Occipital lobe (tissue), 3 donors: ENCODE measurements at places on chromosomes 13 and 19.

DNA sequence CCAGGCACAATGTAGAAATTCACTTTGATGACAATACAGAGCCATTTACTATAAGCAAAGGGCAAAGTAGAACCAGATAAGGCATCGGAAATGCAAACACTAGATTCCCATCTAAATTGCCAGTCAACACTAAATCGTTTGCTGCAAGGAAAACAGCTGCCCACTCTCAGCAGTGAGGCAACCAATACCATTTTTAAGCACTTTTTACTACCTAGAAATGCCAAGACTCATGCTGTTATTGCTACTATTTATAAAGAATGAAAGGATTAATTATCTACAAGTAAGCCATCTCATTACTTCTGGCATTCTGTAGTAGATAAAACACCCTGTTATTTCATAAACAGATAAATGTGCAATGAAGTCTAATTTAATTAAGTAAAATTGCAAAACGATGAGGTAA lies 422.0 kb downstream of the FGF14 start:
- DNase-seq: no peak

GRCh38 chr19:48910803-48911202 lies 10.7 kb downstream of the NUCB1 start:
- DNase-seq: no peak

DNA sequence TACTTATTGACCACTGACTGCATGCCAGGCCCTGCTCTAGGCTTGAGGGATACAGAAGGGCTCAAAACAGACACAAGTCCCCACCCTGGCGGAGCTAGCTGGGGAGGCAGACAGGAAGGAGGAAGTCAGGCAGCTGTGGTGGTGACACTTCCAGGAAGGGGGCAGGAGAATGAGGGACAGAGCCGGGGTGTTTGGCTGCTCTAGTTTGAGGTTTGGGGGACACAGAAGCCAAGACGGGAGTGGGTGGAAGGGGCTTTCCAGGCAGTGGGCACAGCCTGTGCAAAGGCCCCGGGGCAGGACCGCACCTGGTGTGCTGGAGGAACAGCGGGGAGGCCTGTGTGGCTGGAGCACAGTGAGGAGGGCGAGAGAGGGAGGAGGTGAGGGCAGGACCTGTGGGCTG lies 4.0 kb downstream of the MRPL54 start:
- no peak for DNase-seq

- DNase-seq: no peak
Measured at GRCh38 chr19:2553510-2553909, 77.6 kb downstream of the GADD45B start.

GRCh38 chr19:18765224-18765623 lies 25.9 kb downstream of the COMP start:
- no peak for DNase-seq

- DNase-seq: no peak
Measured at GRCh38 chr19:6788896-6789295, 16.4 kb downstream of the VAV1 start.

DNA sequence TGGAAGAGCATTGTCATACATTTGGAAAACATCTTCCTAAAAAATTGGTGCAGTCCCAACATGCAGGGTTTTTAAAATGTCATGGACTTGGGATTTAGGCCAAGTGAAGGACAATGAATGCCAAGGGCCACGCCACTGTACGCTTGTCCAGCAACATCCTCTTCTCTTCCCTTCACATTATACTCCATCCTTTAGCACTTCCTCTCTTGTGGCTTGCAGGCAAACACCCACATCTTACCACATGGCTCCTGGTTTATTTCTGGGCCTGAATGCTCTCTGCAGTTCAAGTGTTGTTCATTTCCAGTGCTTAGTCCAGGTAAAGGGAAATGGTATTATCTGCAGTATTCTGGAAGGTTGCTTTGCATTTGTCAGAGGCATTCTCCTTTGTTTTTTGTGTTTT lies 45.0 kb downstream of the CBY2 start:
- DNase-seq: no peak
